ENCODE measurements at places on chromosomes 1 and 21.

- no peak for DNase-seq
These were observed 91.2 kb downstream of the APP start for GRCh38 chr21:26079366-26079765.

- no peak for DNase-seq
These were observed 57.9 kb downstream of the SASS6 start for GRCh38 chr1:100074604-100075395.

DNA sequence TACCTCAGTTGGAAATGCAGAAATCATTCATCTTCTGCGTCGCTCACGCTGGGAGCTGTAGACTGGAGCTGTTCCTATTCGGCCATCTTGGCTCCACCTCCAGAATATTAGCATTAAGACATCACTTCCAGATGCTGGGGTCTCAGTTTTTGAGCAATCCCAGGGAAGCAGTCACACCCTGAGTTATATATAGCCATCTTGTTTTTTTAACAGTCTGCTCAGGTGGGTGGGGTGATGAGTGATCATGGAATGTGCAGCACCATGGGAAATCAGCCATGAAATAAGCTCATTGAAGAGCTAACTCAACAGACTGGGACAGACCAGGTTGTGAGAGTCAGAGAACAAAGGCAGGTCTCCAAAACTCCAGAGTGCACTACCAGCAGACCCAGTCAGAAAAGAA lies 27.0 kb upstream of the HMGB4 start:
- no peak for DNase-seq

DNA sequence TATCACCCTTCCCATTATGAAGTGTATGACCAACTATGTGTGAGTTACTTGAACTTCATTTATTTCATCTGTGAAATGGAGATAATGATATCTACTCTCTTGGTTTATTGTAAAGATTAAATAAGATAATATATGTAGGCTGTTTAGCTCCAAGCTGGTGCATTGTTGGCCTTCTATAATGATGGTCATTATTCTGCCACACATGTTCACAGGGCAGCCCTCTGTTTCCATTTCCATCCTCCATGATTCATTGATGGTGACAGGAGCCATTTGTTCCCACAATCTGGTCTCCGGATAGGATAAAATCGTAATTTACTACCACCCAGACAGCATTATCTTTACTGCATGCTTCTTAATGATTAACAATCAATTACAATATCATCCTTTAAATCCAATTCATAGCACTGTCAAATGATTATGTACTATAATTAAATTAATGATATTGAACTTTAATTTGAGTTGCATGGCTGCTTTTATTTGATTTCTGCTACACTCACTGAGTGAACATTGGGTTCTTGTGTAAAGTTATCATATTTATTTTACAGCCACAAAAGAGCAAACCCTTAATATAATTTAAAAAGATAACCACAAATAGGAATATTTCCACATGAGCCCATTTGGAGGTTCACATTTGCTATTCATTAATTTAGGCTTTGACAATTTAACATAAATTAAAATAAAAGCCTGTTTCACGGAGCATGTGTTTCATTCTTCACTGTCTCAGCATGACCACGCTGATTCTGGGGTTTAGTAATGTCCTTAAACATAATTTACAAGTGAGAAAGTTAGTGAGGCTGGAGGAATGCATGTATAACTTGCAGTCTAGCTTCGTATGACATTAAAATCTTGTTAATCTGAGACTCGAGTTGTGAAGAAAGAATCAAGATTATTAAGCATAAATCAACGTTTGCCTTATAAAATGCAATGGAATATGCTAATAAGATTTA lies 596.4 kb upstream of the ZRANB2 start:
- no peak for DNase-seq

Measured in activated CD4-positive, alpha-beta T cell treated with anti-CD3 and anti-CD28 coated beads, Interleukin-2, amount 50 U/mL, for 4 hours (primary cell).